MG63 (cell line): ENCODE measurements at places on chromosomes 1 and 21. TPM values are rescaled to one million over a fixed set of nuclear protein-coding genes. Genes with fewer than 3 reads are reported as not detected.

GRCh38 chr1:199815947-199816346, 211.6 kb upstream of the NR5A2 start:
- no peak for DNase-seq

GRCh38 chr1:208107425-208108212, 136.6 kb downstream of the PLXNA2 start:
- DNase-seq = peak; percentile 98

GRCh38 chr21:28644762-28645161, 347.9 kb downstream of the LTN1 start:
- no peak for DNase-seq

GRCh38 chr1:3352952-3353331, 101.5 kb upstream of the ARHGEF16 start:
- DNase-seq = peak; percentile 43

DNA sequence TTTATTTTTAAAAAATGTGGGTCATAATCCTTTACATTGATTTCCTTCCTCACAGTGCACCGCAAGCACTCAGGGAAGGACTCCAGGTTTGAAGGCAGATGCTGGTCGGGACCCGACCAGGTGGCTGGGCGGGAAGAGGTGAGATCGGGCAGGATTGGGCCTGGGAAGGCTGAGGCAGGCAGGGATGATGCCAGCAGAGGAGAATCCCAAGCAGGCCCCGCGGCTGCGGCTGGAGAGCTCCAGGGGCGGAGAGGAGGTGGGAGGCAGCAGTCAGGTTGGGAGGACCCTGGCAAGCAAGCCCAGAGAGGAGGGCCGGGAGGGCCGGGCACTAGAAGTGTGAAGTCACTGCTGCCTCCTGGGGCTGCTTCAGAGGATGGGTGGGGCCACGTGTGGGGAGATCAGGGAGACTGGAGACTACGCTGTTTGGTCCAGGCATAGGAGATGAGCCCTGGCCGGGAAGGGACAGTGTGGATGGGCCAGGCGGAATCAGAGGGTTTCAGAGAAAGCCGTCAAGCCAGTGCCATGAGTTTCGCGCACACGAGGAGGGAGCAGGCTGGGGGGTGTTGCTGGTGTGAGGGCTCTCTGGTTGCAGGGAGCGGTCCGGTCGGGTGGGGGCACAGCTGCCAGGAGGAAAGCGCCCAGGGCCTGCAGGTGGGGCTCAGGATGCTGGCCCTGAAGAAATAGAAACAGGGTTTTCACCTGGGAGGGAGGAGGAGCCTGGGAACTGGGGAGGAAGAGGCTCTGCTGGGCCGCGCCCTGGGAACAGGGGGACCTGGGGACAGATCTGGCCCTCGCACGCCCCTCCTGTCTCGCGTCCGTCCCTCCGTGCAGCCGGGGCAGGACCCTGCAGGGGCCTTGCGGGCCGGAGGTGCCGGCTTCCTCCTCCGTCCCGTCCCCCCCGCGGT, 888 bp upstream of the COL18A1 start:
- DNase-seq = peak; percentile 43

- no peak for DNase-seq
Observed at GRCh38 chr1:167328816-167329483, 108.3 kb downstream of the POU2F1 start.

Gene LAMB3
- total RNA-seq = 1.5 and 4.7 TPM in 2 replicates

Gene TEDDM1
- total RNA-seq = not detected in 2 replicates

Gene TCP10L
- 0.69 TPM in 1 of 2 replicates, not detected in the other for total RNA-seq

Gene TENT5C
- total RNA-seq = 6.2 and 6.4 TPM in 2 replicates
